ENCODE measurements at places on chromosomes 3 and 15.
A peak's percentile ranks its signal among the peaks of the same experiment; 100 is the strongest.

GRCh38 chr15:36951731-36952247 is 148.6 kb downstream of the MEIS2 start:
- DNase-seq, result peak; percentile 2

DNA sequence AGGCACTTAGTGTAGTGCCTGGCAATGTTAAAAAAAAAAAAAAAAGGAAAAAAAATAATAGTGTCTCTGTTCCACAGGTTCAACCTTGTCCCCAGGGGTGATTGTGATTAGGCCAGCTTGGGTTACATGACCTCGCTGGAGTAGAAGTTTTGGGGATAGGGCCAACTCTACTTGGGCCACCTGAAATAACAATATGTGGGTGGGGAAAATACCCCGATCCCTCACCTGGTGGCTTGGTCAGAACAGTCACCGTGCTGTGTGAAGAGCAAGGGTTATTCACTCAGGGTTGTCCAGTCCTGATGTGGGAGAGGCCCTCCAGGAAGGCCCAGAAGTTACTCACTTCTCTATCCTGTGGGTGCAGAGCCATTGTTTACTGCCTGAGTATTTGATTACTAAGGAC is 19.5 kb downstream of the XYLB start:
- DNase-seq, result no peak

DNA sequence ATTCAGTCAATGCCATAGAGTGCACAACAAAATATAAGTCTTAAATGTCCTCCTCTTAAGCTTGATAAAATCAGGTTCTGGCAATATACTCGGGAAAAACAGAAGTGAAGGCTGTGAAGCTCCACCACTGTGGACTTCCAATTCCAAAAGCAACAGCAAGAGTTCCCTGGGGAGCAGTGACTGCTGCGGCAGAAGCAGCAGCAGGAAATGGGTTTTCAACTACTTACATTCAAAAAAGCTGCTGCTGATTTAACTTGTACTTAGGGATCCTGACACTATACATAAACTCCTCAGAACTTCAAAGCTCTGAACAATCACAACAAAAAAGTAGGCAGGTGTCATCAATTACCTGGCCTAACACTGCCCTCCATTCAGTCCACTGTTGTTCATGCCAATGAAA is 4.7 kb downstream of the CEP152 start:
- DNase-seq, result no peak

- DNase-seq, result no peak
Observed at GRCh38 chr3:139074565-139075115, 29.9 kb upstream of the PRR23C start.

- DNase-seq, result peak; percentile 56
Observed at GRCh38 chr3:157618075-157618760, 115.0 kb upstream of the VEPH1 start.

DNA sequence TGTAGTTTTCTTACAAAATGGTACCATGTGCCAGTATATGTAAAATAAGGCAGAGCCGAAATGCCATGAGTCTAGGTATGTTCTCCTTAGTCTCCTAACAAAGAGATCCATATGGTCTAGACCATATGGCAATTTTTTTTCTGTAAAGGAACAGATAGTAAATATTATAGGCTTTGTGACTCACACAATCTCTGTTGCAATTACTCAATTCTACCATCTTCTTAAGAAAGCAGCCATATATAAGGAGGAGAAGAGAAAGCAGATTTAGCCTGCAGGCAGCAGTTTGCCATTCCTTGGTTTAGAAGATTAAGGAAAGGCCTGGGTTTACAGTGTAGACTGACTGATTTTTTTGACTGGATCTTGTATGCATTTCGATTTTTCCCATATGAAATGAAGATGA is 16.3 kb upstream of the BBX start:
- no peak for DNase-seq

GRCh38 chr3:143613226-143613625 is 235.0 kb downstream of the SLC9A9 start:
- no peak for DNase-seq

- no peak for DNase-seq
Observed at GRCh38 chr3:151345859-151346258, 16.5 kb upstream of the P2RY13 start.

GRCh38 chr3:107368654-107369398 is 8.4 kb upstream of the CCDC54 start:
- DNase-seq, result no peak

DNA sequence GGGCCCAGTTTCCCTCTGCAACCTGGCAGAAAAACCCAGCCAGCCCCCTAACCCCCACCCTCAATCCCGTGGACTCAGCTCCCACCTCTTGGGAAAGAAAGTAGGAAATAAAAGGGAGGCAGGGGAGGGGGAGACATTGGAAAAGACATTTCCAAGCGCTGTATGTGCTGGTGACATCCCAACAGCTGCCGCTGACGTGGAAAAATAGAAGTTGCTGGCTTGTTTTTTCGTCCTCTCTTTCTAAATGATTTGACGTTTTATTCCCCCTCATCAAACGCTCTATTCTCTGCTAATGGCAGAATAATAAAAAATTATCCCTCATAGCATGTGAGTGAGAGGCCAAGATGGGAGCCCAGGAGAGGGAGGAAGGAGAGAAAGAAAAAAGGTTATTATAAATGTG is 76.1 kb downstream of the LINGO1 start:
- DNase-seq, result no peak

DNA sequence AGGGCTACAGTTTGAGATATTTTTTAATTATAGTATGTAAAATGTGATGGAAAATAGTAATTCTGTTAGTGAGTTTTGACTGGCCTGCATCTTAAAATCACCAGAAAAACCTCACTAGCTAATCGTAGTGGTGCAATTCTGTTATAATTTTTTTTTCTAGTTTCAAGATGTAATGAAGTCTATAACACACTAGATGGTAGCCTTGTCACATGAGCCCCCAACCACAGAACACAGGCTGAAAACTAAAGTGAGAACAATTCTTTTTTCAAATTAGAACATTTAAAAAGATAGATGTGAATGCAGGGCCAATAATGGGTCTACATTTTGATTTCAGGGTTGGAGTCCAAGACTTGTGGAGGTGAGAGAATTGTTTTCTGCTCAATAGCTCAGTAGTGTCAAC is 83.3 kb upstream of the KCNH8 start:
- no peak for DNase-seq

- no peak for DNase-seq
Observed at GRCh38 chr3:113714702-113715101, 18.3 kb upstream of the USF3 start.

DNA sequence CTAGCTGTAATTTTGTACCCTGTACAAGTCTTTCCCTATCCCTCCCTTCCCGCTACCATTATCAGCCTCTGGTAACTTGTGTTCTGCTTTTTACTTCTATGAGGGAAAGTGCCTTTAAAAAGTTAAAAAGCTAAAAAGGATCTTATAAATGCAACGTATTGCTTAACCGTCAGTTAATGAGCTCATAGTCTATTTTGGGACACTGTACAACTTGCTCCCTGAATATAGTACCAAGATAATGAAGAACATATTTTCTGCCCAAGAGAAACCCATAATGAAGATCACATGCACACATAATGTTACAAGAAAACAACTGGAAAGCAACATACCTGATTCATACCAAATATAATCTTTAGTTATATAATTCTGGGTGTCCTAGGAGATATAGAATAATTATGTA is 22.6 kb downstream of the ZIC1 start:
- no peak for DNase-seq

- DNase-seq, result no peak
Observed at GRCh38 chr15:65006876-65007275, 17.2 kb upstream of the SPG21 start.

DNA sequence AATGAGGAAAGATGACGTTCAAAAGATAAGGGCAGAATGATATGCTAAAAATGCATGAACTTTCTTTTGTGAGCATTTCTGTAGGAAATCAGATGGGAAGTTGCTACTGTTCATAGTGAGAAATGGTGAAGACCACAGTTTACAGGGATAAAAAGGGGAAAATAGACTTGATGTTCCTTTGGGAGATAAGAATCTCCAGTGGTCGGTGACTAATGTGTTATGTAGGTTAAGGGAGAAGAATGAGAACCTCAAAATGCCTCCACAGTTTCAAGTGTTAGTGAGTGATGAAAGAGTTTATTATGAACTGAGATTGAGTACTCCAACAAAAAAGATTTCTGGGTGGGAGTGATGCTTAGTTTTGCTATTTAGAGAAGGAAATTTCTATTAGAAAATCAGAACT is 247.2 kb downstream of the LSAMP start:
- no peak for DNase-seq

DNA sequence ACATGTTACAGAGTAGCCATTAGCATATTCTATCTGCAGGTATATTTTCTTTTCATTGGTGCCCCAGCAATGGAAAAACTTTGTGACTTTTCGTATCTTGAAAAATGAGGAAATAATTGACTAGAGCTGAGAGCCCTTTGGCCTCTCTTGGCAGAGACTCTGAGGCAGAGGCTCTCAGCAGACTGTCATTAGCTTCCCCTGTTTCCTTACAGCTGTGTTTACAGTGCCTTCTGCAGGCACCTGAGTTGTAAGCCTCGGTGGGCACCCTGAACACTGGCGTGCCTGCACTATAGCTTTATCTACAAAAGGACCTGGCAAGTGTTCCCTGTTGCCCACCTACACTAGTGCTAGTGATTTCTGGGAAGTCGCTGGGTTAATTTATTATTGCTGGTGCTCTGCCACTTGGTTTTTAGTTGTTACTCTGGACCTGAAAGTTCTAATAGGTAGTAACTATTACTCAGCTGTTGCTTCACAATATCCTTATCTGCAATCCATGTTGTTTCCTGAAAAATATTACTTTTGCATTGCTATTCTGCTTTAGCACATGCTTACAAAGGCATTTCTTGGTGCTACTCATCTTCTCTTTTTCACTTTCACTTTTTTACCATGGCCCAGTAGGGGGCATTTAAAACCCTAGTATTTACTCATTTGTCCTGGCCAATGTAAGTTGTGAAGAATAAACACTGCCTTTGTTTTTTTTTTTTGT is 7.8 kb upstream of the GPR171 start:
- DNase-seq, result no peak

- no peak for DNase-seq
Observed at GRCh38 chr15:79221696-79222095, 60.8 kb upstream of the ANKRD34C start.

GRCh38 chr3:100072326-100073048 is 41.8 kb downstream of the FILIP1L start:
- DNase-seq, result no peak

GRCh38 chr3:118945834-118946233 is 88.8 kb downstream of the IGSF11 start:
- DNase-seq, result no peak

DNA sequence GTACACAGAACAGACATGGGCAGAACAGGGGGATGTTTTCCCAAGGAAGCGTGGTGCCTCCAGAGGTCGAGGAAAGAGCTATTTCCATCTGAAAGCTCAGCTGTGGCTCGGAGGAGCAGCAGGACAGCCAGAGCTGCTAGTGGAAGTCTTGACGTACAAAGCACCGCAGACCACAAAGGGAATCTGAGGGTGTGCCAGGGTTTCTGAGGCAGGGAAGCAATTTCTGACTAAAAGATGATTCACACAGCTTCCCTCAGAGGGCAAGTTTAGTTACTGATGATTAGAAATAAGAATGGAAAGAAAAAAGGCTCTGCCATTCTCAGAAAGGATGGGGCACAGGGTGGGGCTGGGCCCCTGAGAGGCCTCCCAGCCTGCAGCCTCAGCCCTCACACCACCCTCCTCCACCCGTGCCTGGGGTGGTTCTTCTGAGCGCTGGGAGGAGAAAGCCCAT is 45.8 kb upstream of the SEC13 start:
- peak; percentile 85 for DNase-seq

- DNase-seq, result no peak
Observed at GRCh38 chr15:74454764-74455500, 6.0 kb downstream of the UBL7 start.

DNA sequence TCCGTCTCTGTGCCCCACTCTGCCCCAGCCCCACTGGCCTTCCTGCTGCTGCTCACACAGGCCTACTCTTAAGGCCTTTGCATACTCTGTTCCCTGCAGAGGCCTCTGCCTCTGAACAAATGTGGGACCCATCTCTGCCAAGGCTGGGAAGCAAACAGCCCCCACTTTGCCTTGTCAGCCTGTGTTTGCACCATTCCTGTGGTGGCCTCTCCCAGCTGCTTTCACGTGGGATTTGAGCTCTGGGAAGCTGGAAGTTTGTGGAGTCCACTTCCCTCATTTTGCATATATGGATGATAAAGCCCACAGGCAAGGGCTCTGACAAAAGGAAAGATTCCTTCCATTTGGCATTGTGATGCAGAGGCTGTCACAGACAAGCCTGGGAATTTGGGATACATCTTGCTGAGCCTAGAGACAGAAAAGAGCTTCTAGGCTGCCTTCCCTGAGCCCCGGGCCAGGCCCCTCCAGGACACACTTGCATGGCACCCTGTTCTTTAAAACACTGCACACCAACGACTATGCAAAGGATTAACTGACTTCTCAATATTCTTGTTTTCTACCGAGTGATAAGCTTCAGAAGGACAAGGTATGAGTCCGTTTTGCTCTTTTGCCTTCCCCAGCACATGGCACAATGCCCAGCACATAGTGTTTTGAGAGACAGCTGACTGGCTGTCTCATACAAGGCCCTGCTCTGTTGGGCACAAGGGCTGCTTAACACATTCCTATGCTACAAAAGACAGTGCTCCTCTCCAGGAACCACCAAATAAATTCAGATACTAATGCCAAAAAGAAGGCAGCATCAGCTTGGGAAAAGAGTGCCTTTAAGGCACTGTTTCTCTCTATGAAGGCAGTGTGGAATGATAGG is 120.7 kb upstream of the TOPAZ1 start:
- DNase-seq, result no peak

- DNase-seq, result no peak
Observed at GRCh38 chr3:177212278-177212610, 15.0 kb upstream of the TBL1XR1 start.

GRCh38 chr15:67575039-67575502 is 32.6 kb downstream of the MAP2K5 start:
- no peak for DNase-seq

DNA sequence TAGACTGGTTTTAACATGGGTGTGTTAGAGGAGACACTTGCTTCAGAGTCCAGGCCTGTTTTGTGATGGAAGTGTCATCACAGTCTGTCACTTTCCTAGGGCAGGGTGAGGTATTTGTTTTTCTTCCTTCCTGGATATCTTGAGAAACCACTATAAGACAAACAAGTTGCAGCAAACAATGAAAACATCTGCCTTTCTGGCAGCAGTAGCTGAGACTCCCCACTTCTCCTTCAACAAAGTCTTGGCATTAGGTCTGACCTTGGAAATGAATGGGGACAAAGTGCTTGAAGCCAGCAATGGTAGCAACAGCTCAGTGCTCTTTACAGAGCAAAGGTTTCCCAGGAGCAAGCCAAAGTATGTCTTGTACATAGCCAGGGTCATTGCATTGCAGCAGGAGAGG is 64.6 kb downstream of the CD200 start:
- no peak for DNase-seq

- DNase-seq, result no peak
Observed at GRCh38 chr15:34584330-34584668, 848 bp upstream of the GOLGA8B start.

- no peak for DNase-seq
Observed at GRCh38 chr3:195110647-195111318, 160.2 kb downstream of the XXYLT1 start.

GRCh38 chr3:58434990-58435389 is 1.4 kb upstream of the PDHB start:
- DNase-seq, result peak; percentile 75
